ENCODE measurements at places on chromosomes 1 and 21.

DNA sequence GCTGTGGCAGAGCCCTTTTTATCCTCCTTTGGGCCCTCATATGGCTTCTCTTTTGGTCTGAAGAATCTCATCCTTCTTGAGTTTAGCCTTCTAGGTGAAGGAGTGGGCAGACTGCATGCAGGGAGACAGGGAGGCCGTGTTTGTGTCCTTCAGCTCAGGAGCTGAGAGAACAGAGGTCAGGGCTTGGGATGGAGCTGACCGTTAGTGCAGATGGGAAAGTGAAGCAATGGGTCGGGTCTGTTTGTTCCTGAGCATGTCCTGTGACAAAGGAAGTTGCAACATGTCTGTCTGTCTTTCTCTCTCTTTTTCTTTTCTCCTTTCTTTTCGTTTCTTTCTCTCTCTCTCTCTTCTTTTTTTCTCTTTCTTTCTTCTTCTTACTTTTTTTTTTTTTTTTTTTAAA is 14.9 kb downstream of the MAPKAPK2 start:
- DNase-seq: no peak

DNA sequence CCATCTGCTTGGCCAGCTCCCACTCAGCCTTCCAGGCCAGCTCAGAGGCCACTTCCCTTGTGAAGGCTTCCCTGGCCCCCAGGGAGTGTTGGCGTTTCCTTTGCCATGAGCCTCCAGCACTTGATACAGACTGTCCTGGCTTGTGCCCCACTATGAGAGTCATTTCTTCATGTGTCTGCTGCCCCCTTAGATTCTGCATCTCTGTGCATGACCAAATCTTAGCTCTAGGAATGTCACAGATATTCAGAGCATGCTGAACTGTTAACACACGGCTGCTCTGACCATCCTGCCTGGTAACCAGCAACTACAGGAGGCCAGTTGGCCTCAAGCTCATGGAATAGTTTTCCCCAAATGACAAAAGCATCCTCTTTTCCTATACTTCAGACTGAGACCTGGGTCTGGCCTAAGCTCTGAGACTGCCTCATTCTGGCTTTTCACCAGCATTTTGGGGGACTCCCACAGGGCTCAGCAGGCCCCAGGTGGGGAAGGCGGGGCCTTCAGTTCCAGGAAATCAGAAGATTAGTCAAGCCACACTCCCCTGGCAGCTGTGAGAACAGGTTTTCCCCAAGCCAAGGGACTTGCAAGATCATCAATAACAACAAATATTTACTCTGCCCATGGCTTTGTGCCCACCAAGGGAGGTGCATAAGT is 182.6 kb upstream of the EDN2 start:
- DNase-seq: peak; percentile 68

DNA sequence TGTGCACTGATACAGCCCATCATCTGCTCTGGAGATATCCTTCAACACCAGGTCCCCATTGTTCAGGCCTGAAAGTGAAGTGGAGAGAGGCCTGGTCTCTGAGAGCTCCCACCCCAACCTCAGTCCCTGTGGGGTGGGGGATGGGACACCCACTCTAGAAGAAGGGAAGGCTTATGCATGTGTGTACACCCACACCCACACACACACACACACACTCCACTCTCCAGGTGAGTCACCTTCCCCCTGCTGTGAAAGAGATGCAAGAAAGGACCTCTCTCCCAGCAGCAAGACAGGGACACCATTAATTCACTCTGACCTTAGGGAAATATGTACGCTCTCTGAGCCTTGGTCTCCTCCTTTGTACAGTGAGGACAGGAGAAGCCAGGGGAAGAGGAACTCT is 5.9 kb downstream of the VSIG8 start:
- no peak for DNase-seq

DNA sequence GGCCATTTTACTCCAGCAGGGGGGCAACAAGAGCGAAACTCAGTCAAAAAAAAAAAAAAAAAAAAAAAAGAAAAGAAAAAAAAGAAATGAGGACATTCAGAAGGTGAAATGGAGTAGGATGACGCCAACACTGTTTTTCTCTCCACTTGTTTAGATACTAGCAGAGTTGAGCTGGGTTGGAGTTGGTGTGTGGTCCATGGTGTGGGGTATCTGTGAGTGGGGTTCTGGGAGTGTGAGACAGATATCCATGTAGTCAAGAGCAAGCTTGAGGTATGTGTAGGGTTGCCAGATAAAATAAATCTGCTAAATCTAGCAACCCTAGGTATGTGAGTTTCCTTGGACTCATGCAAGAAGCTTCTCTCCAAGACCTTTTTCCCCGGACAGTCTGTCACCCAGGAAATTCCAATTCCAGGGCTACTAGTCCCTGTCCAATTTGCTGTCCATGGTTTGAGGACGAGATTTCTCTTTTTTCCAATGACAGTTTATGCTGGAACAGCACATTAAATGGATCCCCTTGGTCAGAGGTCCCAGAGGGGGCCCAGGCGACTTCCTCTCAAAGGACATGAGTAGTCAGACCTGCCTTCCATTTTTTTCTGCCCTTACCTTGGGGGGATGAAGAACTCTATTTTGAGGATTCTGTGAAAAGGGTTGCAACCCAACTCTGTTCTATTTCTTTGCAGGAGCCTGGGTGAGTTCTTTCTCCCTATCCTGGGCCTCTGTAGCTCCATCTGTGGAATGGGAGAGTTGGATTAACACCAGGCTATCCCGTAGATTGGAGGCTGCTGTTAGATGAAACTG is 2.1 kb upstream of the FOXD2 start:
- DNase-seq: no peak

All from activated CD4-positive, CD25-positive, alpha-beta regulatory T cell treated with anti-CD3 and anti-CD28 coated beads, Interleukin-2, amount 50 U/mL, for 72 hours (primary cell).